ENCODE measurements at places on chromosomes 12 and 14.

GRCh38 chr12:86613311-86613710 is 357.1 kb upstream of the MGAT4C start:
- peak; percentile 42 for DNase-seq

DNA sequence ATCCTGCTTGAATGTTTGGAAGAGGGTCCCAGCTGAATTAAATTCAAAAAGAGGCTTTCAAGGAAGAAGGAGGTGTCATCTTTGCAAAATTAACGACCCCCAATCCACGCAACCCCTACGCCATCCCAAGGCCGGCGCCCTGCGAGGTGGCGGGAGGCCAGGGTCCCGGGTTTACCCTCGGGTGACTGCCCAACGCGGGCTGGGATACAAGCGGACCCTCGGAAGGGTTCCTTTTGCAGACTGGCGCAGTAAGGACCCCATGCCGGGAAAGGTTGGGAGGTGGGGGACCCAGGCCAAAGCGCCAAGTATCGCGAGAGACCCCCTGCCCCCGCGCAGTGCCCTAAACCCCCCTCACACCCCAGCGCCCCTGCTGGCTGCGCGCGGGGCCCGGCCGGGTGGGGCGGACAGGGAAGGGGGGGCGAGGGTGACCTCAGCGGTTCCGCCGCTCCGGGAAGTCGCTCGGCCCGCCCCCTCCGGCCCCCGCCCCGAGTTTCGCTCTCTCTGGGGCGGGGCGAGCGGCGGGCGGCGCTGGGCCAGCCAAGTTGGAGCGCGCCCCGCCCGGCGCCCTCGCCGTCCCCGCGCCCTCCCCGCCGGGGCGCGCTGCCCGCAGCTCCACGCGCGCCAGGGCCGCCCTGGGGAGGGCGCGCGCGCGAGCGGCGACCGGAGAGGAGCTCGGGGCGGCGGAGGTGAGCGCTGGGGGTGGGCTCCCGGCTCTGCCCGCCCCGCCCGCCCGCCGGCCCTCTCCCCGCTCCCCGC is 708 bp upstream of the ZBTB42 start:
- DNase-seq, result peak; percentile 77

DNA sequence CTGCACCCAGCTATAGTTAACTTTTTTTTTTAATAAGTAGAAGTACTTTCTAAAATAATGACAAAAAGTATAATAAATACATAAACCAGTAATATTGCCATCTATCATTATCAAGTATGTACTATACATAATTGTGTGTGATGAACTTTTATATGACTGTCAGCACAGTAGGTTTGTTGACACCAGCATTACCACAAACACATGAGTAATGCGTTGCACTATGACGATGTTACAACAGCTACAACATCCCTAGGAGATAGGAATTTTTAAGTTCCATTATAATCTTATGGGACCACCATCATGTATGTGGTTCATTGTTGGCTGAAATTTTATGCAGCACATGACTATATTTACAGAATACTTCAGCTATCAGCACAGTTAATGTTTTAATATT is 62.9 kb upstream of the VSX2 start:
- peak; percentile 33 for DNase-seq

- no peak for DNase-seq
These were observed 59.0 kb downstream of the LLPH start for GRCh38 chr12:66071549-66071948.

GRCh38 chr12:48296586-48297282 is 54.0 kb downstream of the ZNF641 start:
- peak; percentile 84 for DNase-seq

Measured in iris pigment epithelial cell (primary cell).